DND-41 (cell line): ENCODE measurements at places on chromosomes 12 and 14.

DNA sequence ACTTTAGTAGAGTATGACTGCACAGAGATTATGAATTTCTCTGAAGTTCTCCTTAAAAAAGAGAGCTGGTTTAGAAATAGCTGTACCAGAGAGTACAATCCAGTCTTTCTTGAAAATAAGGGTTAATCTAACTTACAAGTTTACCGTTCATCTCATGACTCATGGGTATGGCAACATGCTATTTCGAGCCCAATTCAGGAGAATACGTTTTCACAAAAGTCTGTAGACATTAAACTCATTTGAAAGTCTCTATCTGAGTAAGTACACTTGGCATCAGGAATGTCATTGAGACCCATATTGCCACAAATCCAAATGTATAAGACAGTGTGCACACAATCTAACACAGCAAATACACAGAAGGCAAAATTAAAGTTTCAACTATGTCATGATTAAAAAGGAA lies 160.5 kb downstream of the PIK3C2G start:
- DNase-seq, result no peak

DNA sequence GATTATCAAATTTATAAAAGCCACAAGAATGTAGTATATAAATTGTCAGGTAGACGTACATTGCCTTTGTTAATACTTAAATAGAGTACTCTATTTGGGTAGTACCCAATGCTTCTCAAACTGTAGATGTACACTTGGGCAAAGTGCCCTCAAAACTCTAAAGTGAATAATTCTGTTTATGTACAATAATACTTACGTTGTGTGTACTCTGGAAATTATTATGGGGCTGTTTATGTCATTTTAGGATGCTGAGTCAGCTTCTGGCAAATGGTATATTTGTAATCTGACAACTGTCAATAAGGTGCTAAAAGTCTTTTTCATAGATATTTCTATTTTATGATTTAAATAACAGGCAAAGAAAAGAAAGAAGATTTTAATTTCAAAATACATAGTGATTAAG lies 102.4 kb downstream of the CCDC91 start:
- no peak for DNase-seq

DNA sequence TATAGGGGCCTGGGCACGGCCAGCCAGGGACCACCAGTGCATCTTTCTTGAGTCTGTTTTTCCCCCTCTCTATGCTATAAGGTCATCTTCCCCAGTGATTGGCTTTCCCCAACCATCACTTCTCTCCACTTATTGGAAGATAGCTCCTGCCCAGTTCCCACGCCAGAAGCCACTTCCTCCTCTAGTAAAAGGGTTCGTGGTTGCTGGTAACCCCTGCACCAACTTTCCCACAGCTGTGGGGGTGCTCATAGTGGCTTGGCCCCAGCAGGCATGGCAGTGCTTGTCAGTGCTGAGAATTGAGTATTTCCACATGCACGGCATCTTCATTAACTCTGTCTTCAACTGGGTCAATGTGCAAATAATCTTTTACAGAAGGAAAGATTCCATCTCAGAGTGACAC lies 215.4 kb downstream of the FOXN3 start:
- peak; percentile 85 for DNase-seq

GRCh38 chr12:70354787-70355186 lies 11.3 kb upstream of the KCNMB4 start:
- no peak for DNase-seq

DNA sequence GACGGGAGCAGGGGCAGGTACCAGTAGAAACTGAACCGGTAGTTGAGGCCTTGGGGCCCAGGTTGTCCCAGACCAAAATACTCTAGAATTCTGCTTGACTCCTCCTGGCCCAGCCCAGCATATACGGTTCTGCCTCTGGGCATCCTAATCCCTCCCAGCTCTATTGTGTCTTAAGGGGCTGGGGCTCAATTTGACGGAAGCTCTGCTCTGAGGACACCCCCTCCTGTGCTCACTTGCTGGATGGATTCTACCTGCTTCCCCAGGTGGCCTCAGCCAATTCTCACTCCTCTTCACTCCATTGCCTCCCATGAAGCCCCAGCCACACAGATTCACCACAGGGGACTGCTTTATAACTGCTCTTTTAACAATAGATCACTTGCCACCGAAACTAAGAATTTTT lies 219.5 kb upstream of the FKBP4 start:
- no peak for DNase-seq

DNA sequence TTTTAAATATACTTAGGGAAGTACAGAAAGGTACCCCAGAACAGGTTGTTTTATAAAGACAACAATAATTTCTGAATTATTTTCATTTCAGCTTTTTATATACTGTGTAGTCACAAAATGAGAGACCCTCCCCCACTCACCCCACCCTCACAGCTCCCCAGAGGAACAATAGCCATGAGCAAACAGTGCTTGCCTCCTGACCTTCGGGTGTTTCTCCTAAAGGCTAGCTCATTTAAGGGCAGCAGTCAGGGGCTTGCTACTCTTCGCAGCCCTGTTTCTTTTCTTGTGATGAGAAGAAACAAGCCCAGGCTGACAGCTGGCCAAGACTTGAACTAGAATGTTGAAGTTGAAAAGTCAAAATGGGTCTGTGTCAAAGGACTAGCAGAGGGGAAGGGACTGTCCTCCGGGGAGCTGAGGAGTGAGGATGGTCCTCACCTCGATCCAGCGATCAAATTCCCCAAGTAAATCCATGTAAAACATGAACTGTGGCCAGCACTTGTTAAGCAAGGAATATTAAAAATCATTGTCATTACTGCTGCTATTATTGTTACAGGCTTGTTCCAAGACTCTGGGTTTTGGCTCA lies 133.8 kb upstream of the ARHGAP5 start:
- no peak for DNase-seq

DNA sequence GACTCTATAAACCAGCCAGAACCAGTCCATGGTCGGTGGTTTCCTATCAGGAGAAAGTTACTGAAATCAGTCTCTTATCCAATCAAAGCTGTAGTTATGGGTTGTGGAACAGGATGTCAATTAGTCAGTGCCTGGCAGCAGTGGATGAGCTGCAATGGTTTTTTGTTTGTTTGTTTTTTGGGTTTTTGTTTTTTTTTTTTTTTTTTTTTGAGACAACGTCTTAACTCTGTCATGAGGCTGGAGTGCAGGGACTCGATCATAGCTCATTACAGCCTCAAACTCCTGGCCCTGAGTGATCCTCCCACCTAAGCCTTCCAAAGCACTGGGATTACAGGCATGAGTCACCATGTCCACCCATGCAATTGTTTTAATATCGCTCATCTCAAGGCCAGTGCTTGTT lies 113.3 kb upstream of the CAND1 start:
- no peak for DNase-seq

DNA sequence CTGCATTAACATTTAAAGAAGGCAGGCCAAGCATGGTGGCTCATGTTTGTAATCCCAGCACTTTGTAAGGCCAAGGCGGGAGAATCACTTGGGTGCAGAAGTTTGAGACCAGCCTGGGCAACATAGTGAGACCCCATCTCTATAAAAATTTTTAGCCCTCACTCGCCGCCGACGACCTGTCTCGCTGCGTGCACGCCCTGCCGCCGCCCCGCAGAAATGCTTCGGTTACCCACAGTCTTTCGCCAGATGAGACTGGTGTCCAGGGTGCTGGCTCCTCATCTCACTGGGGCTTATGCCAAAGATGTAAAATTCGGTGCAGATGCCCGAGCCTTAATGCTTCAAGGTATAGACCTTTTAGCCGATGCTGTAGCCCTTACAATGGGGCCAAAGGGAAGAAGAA lies 10.8 kb upstream of the RBMS2 start:
- no peak for DNase-seq

- no peak for DNase-seq
Measured at GRCh38 chr12:6695313-6696045, 5.1 kb downstream of the PIANP start.

GRCh38 chr14:37194698-37195097 lies 3.0 kb upstream of the MIPOL1 start:
- no peak for DNase-seq

GRCh38 chr12:40942326-40942725 lies 245.8 kb upstream of the PDZRN4 start:
- DNase-seq, result no peak

- DNase-seq, result no peak
Measured at GRCh38 chr14:100359111-100359510, 36.0 kb downstream of the SLC25A47 start.

GRCh38 chr12:124230789-124231188 lies 64.1 kb upstream of the RFLNA start:
- no peak for DNase-seq

- DNase-seq, result peak; percentile 93
Measured at GRCh38 chr12:47741340-47741703, 16.0 kb upstream of the ENDOU start.

- DNase-seq, result no peak
Measured at GRCh38 chr12:131061041-131061806, 107.5 kb downstream of the ADGRD1 start.

DNA sequence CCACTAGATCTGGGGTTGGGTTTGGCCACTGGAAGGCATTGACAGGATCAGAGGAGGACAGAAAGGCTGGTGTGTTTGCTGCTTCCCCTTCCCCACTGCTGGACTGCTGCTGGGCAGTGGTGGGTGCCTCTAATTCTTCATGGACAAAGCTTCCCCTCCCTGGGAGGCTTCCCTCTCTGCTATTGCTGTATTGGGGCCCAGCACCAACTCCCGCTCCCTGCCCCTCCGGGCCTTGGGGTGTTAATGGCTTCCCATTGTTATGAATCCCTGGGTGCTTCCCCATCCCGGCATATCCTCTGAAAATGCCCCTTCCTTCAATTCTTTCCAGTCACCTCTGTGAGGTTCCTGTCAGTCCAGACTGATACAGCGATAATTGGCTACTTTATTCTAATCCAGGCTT lies 310.2 kb downstream of the GLT1D1 start:
- DNase-seq, result no peak

DNA sequence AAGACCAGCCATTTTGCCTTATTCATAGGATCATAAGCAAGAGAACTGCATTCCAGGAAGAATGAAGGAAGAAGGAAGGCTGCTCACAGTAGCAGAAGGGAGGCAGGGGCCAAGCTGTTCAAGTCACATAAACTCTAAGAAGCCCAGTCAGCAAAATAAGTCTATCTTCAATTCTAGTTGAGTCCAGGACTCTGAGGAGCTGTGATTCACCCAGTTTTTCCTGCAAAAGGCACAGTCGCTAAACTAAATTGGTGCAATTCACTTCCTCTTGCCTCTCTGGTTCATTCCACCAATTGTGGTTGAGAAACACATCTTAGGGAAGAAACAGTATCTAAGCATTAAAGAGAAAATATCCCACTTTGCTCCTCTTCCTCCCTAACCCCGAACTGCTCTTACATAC lies 9.8 kb downstream of the ZNF641 start:
- DNase-seq, result no peak

- no peak for DNase-seq
Measured at GRCh38 chr12:91667694-91668093, 478.0 kb downstream of the BTG1 start.

- DNase-seq, result no peak
Measured at GRCh38 chr14:24185741-24186140, 2.9 kb downstream of the IPO4 start.

DNA sequence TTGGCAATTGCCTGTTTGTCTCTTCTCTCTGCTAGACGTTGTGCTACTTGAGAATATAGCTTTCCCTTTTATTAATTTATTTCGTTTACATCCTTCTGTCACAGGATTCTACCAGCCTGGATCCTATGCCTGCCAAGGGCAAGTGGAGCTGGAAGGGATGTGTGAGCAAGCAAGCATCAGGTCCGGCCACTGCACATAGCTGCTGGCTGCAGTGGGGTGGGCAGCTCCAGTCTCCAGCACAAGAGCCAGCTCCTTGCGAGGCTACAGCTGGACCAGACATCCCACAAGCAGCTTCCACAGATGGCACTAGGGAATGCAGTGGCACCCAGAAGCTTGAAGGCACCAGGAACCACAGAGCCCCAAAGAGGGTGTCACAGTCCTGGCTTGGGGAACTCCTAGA lies 225.0 kb downstream of the KCNC2 start:
- DNase-seq, result no peak
